ENCODE measurements at places on chromosomes 11 and 22.

DNA sequence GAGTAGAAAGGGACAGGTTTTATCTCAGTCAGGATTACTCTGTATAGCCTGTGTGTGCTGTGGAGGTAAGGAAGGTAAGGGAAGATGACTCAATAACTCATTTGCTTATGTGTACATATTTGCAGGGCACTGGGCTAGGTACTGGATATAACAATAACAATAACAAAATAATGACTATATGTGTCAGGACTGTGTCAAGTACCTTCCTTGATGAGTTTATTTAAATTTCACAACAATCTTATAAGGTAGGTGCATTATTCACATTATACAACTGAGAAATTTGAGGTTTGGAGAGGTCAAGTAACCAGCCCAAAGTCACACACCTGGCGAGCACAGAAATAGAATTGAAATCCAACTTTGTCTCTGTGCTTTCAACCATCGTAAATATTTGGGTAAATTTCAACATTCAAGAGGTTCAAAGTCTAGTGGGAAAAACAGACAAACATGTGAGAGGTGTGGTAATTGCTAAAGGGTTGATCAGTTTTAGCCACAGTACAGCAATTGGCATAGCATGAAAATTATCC is 131.8 kb downstream of the APIP start:
- DNase-seq: no peak

DNA sequence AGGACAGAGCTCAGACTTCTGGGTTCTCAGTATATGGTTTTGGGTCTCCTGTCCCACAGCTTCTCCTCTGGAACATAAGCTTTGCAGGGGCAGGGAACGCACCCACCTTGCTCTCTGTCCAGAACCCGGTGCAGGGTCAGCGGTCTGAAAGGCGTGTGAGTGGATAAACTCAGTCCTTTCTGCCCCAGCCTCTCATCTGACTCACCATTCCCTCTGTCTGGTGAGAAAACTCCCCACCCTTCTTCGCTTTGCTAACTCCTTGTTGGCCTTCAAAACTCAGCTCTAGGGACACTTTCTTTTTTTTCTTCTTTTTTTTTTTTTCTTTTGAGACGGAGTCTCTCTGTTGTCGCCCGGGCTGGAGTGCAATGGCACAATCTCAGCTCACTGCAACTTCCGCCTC is 68.9 kb upstream of the NUP50 start:
- no peak for DNase-seq

DNA sequence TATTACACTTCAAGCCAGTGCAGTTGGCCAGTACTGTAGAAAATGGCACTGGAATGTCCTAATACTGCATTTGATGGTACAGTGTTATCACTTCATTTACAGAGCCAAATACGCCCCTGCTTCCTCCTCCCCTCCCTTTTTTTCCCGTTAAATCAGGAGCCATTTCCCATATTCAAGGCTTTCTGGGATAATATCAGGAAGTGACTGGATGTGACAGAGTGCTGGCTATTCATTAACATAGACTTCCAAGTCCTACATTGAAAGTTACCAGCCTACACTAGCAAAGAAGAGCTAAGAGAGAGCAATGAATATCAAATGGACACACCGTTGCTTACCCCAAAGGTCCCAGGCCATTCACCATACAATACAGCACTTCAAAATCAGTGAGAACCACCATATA is 32.1 kb upstream of the ABCC8 start:
- DNase-seq: no peak

GRCh38 chr11:48116437-48117228 is 100.0 kb upstream of the OR4B1 start:
- no peak for DNase-seq

GRCh38 chr11:48022445-48022844 is 42.1 kb downstream of the PTPRJ start:
- no peak for DNase-seq

- DNase-seq: no peak
These were observed 161.8 kb upstream of the GRK3 start for GRCh38 chr22:25402501-25403283.

Data from GM13977 (cell line).